ENCODE measurements at places on chromosomes 6 and 20.
A peak's percentile ranks its signal among the peaks of the same experiment; 100 is the strongest.

- DNase-seq = no peak
These were observed 9.1 kb downstream of the ATP9A start for GRCh38 chr20:51758978-51759544.

DNA sequence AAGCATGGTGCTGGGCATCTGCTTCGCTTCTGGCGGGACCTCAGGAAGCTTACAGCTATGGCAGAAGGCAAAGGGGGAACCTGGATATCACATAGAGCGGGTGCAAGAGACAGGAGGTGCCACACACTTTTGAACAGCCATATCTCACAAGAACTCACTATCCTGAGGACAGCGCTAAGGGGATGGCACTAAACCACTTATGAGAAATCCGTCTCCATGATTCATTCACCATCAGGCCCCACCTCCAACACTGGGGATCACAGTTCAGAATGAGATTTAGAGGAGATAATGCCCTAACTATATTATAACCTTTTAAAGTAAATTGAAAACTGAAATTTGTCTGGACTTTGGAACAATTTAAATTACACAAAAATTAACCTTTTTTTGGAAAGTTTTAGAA lies 37.8 kb upstream of the SUMO4 start:
- DNase-seq = no peak

DNA sequence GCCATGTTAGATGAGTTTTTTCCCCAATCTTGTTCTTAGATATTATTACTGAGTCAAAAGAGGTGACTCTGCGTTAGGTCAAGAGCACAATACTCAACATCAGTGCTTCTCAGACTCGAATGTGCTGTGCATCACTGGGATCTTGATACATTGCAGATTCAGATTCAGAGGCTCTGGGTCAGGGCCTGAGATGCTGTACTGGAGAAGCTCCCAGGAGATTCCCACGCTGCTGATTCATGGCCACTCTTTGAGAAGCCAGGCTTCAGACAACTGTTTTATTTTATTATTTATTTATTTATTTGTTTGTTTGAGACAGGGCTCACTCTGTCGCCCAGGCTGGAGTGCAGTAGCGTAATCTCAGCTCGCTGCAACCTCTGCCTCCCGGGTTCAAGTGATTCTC lies 41.4 kb upstream of the ARID1B start:
- no peak for DNase-seq

DNA sequence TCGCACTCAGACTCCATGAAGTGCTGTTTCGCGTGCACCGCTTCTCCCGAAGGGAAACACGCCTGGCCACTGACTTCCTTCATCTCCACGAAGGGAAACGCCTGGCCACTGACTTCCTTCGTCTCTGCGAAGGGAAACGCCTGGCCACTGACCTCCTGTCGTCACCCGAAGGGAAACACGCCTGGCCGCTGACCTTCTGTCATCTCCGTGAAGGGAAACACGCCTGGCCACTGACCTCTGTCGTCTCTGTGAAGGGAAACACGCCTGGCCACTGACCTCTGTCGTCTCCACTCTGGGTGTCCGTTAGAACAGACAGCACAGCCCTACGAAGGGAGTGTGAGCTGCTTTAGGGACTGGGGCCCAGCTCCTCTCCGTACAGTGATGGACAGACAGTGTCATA lies 17.1 kb upstream of the ADRM1 start:
- DNase-seq = no peak

DNA sequence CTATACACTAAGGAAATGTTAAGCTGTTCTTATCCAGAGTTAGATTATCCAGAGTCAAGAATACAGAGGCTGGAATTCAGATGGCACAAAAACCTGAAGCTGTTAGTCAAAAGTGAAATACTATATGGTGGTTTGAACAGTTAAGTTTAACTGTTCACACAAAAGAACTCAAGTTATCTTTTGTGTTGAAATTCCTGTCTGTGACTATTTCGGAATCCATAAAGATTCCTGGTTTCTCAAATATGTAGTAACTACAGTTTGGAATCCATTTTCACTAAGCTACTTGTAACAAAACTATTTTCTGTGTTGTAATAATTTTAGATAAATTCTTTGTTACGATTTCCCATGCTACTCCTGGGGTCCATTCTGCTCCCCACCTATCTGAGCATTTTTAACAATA lies 24.5 kb downstream of the FIG4 start:
- no peak for DNase-seq

GRCh38 chr20:33948480-33948879 lies 45.2 kb upstream of the RALY start:
- DNase-seq = no peak

DNA sequence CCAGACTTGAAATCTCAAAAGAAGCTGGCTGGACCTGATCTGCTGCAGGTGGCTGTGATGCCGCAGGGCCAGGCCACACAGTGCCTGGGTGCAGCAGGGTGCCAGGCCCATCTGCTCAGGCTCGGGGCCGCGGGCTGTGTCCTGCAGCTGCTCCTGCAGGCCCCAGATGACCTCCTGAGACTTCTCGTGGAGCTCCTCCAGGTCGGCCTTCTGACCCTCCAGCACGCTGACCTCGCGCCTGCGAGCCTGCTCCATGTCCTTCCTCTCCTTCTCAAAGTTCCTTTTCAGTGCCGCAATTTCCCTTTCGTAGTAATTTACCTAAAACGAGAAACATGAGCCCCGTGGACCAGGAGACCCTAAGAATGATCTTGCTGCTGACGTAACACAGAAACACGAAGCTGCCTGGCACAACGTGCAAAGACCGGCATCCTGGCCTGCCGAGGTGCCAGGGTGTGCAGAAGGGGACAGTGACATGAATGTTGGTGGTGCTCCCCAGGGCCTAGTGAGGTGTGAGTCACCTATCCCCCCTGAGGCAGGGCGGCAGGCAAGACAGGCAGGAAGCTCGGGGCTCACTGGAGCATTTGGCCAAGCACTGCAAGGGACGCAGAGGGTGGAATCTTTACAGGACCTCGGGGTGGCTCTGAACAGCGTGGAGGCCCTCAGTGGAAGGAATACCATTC lies 71.6 kb downstream of the GINS1 start:
- DNase-seq = peak; percentile 35

GRCh38 chr6:33173535-33174180 lies 18.6 kb downstream of the COL11A2 start:
- DNase-seq = peak; percentile 26

- DNase-seq = no peak
These were observed 405.8 kb downstream of the PHF3 start for GRCh38 chr6:64041373-64041772.

DNA sequence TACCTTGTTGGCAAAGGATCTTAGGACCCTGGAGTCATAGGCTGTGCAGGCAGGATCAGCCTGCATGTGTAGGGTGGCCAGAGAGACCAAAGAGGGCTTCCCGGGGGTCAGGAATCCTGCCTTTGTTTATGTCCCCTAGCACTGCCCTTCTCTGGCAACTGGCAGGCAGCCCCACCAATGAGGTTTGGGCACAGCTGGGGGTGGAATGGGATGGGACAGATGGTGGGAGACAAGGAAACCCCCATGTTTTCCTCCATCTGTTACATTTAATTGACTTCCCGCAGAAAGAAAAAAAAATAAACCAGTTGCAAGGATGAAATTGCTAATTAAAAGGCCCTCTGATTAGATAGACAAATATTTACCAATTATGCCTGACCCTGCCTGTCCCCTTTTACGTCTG lies 27.6 kb downstream of the CD40 start:
- peak; percentile 44 for DNase-seq

DNA sequence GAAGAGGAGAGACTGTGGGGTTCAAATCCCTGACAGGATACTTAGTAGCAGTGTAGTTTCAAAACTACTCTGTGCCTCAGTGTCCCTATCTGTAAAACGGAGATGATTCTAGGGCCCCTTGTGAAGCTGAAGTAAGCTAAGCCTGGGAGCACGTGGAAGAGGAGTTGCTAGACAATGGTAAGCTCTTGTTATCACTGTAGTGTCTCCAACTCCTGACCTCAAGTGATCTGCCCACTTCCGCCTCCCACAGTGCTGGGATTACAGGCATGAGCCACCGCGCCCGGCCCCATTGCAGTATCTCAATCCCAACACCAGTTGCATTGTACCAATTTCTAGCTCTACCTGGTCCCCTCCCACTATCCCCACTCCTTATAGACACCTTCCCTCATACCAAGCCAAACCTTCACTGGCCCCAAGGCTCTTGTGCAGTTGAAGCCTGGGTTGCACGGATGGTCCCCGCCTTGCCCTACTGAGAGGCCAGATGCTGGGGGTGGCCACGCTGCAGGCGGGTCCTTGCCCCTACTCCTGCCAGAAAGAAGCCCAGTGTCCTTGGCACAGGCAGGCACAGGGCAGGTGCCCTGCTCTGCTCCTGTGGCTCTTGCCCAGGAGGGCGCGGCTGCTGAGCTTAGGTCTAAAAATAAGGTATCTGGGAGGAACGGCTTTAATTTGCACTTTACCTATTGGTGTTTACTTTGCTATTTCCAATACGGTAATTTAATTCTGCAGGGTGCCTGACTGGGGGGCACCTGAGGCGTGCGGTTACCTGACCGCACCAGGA lies 118.1 kb downstream of the VEGFA start:
- DNase-seq = peak; percentile 63

DNA sequence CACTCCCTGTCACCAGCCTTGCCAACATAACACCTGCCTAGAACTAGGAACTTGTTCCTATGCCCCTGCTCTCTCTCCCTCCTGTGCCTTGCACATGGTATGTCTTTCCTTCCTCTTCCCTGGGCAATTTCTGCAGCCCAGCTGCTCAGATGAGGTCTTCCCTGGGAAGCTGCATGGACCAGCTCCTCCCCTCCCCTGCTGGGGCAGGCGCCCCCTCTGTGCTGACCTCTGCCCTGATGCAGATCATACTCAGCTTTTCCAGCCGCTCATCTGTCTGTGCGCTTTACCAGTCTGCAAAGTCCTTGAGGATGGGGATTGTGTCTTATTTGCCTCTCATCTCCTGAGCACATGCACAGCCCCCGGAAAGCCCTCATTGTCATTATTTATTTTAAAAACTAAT lies 161.8 kb downstream of the SCML4 start:
- no peak for DNase-seq

DNA sequence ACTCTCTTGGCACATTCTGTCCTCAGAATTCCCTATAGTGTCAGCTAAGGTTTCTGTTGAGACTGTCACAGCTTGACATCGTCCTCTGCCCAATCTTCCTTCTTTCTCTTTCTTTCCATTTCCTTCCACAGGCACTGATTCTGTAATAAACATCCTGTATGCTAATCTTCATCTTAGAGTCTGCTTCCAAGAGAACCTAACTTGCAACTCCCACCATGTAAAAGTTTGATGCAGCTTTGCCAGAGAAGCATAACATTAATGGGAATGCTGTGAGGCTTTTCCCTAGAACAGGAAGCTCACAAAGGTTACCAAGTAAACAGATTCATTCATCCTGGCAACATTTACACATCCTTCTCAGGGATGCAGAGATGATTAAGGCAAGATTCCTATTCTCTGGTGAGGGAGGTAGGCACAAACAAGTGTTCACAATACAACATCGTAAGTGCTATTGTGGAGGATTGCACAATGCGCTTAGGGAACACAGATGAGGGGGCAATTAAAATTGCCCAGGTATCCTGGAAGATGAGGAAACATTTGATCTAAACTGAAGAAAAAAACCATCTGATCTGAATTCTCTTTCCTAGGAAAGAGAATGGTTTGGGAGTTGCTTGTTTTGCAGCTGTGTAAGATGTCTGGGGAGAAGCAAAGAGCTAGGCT lies 74.7 kb downstream of the GRM1 start:
- DNase-seq = no peak

DNA sequence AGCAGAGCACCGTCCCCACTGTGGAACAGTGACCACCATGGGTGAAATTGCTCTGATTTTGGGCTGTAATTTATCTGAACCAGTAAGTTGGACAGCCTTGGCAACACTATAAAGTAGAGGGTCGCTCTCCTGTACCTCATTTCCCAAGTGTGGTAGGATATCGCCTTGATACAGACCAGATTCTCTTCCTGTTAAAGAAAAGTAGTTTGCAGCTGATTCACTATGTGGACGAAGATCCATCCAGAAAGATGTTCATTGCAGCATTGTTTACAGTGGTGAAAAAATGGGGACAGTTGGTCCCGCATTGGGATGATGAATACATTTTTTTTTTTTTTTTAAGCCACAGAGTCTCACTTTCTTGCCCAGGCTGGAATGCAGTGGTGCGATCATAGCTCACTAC lies 74.3 kb downstream of the SLX4IP start:
- DNase-seq = no peak

DNA sequence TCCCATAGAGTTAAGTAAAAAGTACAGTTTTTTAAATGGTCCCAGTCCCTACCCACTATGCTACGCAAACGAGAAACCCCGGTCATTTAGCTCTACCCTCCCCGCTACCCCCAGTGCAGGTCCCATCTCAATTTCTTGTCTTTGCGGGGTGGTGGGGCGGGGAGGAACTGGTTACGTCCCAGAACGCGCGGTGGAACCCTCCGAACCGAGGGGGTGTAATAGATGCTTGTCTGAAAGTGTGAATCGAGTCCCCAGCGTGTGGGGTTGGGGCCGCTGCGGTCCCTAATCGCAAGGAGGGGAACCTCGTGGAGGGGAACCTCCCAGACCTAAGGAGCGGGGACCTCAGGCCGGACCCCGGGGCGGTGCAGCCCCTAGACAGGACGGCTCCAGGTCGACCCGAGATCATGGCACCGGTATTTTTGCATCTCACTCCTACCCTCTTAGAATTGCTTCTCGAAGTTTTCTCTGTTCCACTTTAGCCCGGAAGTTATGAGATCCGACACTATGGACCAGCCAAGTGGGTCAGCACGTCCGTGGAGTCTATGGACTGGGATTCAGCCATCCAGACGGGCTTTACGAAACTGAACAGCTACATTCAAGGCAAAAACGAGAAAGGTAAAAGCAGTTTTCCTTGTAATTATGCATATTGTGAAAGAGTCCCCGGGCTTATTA lies 779 bp downstream of the HEBP2 start:
- DNase-seq = peak; percentile 79

DNA sequence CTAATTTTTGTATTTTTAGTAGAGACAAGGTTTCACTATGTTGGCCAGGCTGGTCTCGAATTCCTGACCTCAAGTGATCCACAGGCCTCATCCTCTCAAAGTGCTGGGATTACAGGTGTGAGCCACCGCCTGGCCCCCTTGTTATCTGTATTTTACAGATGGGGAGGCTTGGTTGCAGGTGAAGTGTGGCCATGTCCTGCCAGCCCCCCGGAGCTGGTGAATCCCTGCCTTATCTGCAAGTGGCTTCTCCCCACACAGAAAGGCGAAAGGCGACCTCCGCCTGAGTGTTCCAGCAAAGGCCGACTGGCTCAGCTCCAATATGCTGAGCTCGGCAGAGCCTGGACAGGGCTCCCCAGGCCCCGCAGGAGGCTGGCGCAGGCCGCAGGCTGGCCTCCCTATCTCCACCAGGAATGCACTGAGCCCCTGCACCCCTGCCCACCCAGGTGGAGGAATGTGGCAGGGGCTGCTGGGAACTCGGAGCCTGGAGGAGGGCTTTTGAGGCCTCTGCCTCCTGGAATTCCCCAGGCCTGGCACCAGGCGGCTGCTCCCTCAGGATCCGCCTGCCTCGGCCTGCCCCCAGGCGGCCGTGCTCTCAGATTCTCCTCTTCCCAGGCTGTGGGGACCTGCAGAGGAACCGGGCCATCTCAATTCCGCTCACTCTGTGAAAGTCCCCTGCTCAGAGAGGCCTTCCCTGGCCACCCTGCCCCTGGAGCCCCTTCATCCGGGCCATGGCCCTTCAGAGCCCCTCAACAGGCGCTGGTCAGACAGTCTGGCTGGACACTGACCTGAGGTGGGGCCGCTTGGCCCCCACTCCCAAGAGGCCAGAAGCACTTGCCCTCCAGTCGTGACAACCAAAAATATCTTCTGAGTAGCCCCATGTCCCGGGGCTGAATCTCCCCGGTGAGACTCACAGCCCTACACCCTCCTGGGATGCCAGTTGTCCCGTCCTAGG lies 9.3 kb upstream of the LAMA5 start:
- DNase-seq = no peak

All from aorta (tissue), 5 donors.